ENCODE measurements at places on chromosomes 2 and 18.

DNA sequence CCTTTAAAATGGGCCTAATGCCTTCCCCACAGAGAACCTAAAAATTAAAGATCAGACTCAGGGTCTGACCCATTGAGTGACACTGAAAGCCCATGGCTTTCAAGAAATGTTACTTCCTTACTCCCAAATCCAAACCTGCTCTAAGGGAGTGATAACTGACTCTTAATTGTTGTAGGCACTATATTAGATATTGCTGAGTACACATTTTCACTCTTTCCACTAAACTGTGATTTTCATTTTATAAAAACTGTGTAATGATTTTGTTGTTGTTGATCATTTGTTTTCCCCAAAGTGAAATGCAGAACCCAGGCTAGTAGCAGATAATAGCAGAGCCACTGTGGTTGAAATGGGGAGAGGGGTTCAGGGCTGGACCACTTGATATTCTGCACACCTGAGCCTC lies 87.1 kb downstream of the LRRTM1 start:
- DNase-seq: no peak

- DNase-seq: no peak
Observed at GRCh38 chr2:74003494-74004211, 18.9 kb downstream of the TET3 start.

- no peak for DNase-seq
Observed at GRCh38 chr2:46333912-46334311, 36.7 kb downstream of the EPAS1 start.

DNA sequence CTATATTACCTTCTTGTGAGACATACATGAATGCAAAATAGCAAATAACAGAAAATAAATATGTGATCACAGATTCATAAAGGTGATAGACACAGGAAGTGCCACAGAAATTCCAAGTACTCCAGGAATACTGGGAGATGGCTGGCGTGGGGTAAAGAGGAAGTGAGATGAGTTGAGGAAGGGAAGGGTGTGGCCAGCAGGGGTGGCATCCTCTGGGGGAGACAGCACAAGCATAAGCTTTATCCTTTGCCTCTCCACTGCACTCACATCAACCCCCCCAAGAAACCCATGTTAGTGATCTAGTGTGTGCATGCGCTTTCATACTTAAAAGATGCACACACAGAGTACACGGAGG lies 94.8 kb upstream of the B3GNT7 start:
- DNase-seq: no peak

DNA sequence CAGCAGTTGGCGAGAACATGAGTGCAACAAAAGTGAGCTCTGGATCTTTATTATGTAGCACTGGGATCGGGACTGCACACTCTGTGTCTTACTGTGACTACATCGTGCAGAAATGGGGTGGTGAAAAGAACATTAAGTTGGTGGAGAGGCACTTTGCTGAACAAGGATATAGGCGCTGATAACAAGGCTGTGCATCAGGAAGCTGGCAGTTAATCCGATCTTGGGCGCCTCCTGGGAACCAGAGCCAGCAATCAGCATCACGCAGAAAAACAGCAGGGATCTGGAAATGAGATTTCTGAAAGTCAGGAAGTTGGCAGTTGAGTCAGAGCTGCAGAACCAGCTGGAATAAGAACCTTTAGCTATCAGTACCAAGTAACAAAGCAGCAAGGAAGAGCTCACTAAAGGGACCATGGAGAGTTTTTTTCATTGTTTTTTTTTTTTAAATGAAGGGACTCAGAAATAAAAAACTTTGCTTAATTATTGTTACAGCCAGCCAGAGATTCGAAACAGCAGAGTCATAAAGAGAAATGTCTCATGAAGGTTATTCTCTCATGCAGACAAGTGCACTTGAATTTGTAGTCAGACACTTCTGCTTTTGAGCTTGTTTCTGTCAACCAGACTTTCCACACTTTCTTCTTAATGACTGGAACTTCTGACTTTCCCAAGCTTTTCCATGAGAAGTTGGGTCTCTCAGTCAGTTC lies 22.8 kb upstream of the MYO3B start:
- no peak for DNase-seq

- DNase-seq: no peak
Observed at GRCh38 chr2:148209603-148210002, 188.7 kb downstream of the MBD5 start.

- DNase-seq: no peak
Observed at GRCh38 chr2:149059822-149060221, 21.3 kb downstream of the LYPD6B start.

DNA sequence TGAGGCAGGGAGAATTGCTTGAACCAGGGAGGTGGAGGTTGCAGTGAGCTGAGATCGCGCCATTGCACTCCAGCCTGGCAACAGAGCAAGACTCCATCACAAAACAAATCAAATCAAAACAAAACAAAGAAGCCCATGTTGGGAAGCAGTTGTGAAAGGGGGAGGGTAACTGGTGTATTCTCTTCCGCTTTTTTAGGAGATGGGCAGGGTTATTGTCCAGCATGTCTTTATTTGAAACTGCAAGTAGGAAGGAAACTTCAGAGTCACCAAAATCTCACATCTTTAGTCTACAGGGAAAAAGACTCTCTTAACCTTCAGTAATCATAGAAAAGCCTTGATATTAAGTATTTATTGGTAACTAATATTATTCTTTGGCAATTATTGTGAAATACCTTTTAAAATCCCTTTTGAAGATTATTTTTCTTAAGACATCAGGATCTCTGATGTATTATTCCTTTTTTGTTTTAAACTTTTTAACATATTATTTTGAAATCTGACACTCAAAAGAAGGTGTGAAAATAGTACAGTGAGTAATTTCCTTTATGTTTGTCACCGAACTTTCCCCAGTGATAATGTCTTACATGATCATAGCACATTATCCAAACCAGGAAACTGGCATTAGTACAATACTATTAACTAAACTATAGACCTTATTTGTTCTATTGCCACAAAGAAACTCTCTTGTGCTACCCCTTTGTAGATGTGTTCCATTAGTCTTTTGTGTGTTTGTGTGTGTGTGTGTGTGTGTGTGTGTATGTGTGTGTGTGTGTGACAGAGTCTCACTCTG lies 84.3 kb upstream of the LTBP1 start:
- DNase-seq: no peak
